HFFc6 (cell line): ENCODE measurements at places on chromosomes 1 and 21. TPM values are rescaled to one million over a fixed set of nuclear protein-coding genes. Genes with fewer than 3 reads are reported as not detected.

Gene AVPR1B
- not detected in 3 replicates for total RNA-seq

Gene GUCA2B
- total RNA-seq, result not detected in 3 replicates

DNA sequence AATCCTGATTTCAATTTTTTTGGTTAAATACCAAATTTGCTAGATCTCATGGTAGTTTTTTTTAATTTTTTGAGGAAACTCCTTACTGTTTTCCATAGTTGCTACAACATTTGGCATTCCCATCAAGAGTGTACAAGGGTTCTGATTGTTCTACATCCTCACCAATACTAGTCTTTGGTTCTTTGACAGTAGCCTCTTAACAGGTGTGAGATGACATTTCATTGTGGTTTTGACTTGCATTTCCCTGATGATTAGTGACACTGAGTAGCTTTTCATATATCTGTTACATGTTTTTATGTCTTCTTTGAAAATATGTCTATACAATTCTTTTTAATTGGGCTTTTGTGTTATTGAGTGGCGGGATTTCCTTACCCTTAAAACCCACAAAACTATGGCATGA, 20.9 kb upstream of the RGS13 start:
- H3K36me3 ChIP-seq, result no peaks in the 10 kb centered on the region
- H3K27ac ChIP-seq, result no peak overlapping the region
- H3K4me3 ChIP-seq, result no peak overlapping the region
- no peaks in the 10 kb centered on the region for H3K27me3 ChIP-seq
- no peak for DNase-seq
- H3K4me1 ChIP-seq, result no peaks in the 10 kb centered on the region

GRCh38 chr1:41711581-41711980, 207.1 kb downstream of the HIVEP3 start:
- no peak overlapping the region for H3K27ac ChIP-seq
- H3K27me3 ChIP-seq, result no peaks in the 10 kb centered on the region; the same call in 1 of the 2 replicates
- H3K4me3 ChIP-seq, result no peak overlapping the region
- no peak for DNase-seq
- H3K36me3 ChIP-seq, result no peaks in the 10 kb centered on the region

DNA sequence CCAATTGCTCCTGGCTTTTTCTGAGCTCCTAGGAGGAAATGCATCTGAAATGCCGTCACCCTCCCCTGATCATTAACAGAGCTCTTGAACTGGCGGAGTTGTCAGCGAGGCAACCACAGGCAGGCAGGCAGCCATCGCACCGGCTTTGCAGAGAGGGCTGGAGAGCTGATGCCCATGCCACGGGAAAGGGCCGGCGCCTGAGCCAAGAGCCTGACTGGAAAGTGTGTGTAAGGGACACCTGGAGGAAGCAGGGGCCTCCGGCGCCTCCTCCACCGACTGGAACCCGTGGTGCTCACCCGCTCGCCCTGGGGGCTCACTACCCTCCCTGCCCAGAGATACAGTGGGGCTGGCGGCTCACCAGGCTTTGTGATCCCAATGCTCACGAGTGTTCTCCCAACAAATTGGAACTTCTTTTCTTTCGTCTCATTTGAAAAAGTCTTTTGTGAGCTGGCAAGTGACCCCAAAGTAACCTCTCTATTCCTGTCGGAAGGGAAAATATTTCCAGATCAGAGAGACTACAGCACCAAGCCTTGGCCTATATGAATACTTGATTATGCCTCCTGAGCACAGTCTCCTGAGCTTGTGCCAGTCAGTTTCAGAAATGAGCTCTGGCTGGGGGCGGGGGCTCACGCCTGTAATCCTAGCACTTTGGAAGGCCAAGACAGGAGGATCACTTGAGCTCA, 97.7 kb upstream of the SLC25A33 start:
- peaks cover 5% of the 10 kb centered on the region for H3K27me3 ChIP-seq
- DNase-seq, result peak; percentile 44
- 0 out of 2 replicates have a peak overlapping the region, but pooled peaks have one; percentile 7 for H3K4me3 ChIP-seq
- H3K36me3 ChIP-seq, result no peaks in the 10 kb centered on the region
- H3K4me1 ChIP-seq, result peaks cover 31% of the 10 kb centered on the region
- H3K27ac ChIP-seq, result peak overlapping the region; percentile 4; the same call in 1 of the 2 replicates
